ENCODE measurements at places on chromosomes 6 and 20. TPM values are rescaled to one million over a fixed set of nuclear protein-coding genes. Genes with fewer than 3 reads are reported as not detected.

GRCh38 chr6:24859608-24860200 lies 61.0 kb upstream of the ARMH2 start:
- DNase-seq = no peak

DNA sequence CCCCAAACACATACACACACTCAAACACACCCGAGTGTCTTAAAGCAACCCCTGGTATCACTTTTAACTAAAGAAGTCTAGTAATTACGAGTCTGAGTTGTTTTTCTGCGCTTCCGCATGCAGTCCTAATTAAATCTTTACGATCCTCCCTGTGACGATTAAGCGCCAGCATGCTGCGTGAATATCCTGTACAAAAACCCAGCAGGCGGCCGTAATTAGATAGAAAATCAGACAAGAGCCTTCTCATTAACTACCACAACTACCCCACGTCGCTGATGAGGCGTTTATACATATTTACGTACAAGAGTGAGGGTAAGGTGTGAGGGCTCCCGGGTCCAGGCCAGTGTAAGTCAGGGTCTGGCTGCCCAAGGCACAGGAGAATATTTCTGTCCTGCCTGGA lies 8.1 kb downstream of the TFAP2B start:
- DNase-seq = no peak

DNA sequence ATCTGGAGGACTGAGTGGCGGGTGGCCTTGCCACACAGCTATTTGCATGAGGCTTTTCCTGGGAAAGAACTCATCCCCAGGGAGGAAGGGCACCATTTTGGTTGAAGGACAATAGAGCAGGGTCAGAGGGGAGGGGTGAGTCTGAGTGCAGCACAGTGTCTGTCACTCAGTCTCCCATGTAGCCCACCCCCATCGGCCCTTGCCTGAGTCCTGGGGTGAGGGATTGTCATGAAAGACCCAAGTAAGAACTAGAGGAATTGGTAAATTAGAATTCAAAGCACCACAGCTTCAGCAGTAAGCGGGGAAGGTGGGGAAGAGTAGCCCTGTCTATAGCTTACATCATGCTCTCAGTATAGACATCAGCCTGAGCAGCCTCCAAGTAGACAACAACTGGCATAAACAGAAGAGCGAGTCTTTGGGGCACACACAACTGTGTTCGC lies 90.4 kb upstream of the TMEM30A start:
- no peak for DNase-seq

DNA sequence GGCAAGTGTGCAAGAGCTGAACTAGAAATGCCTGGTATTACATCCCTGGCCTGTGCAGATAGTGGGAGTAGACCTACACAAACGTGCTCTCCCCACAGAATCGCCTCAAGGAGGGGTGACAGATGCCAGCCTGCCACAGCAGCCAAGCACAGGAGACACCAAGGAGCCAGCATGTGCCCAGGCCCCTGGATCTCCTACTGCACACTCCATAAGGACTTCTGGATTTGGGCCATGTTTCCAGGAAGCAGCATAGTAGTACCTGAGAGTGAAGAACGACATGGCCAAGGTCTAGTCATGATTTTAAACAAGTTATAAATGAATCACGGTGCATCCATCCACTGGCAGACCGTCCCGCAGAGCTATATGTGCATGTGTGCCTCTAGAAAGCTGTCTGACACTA lies 232.2 kb downstream of the SYNDIG1 start:
- DNase-seq = no peak

DNA sequence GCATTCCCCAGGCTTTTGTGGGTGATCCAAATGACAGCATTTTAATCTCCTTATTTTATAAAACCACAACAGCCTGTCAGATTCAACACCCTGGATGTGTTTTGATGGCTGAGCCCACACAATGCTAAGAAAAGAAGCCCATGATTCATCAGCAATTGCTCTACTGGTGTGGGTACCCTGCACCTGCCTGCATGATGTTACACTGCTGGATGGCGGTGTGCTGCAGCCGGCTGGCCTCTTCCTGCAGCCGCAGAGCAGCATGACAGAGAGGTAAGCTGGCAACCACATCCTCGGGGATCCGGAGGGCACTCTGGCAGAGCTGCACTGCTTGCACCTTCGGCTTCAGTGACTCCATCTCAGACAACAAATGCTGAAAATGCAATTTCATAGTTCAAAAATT lies 327.5 kb downstream of the SYNE1 start:
- no peak for DNase-seq

The ANKEF1 gene
- 9.7 TPM for total RNA-seq

The C20orf144 gene
- total RNA-seq = 0.07 TPM
